Iris pigment epithelial cell (primary cell): ENCODE measurements at places on chromosomes 12 and 14.

- DNase-seq: no peak
Observed at GRCh38 chr14:77065851-77066577, 32.0 kb upstream of the CIPC start.

GRCh38 chr12:62834406-62834805 lies 100.5 kb downstream of the PPM1H start:
- no peak for DNase-seq

DNA sequence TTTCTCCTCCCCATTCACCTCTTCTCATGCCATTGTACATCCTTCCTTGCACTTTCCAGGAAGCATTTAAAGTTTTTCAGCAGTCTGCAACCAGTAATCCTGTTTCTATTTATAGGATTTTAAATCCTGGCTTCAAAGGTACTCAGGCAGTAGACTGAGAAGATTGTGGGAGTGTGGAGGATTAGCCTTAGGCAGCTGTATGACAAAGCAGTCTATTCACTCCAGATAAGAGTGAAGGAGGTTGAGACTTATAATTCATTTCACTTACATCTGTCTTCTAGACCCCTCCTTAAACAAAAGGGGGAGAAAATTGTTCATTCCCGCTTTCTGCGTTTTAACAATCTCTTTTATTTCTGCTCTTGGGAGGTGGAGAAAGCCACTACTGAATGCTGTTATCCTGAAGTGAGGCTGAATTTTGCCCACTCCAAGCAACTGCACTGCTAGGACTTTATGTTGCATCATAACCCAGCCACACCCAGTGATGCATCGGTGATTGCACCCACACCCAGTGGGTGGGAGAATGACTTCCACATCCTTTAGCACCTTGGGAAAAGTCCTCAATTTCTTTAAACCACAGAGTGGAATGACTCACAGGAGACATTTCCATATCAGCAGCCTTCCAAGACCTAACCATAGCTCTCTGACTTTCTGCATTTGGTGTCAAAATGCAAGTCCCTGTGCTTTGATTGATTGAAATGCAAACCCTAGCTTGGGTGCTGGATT lies 382.5 kb upstream of the ATP2B1 start:
- DNase-seq: peak; percentile 91

DNA sequence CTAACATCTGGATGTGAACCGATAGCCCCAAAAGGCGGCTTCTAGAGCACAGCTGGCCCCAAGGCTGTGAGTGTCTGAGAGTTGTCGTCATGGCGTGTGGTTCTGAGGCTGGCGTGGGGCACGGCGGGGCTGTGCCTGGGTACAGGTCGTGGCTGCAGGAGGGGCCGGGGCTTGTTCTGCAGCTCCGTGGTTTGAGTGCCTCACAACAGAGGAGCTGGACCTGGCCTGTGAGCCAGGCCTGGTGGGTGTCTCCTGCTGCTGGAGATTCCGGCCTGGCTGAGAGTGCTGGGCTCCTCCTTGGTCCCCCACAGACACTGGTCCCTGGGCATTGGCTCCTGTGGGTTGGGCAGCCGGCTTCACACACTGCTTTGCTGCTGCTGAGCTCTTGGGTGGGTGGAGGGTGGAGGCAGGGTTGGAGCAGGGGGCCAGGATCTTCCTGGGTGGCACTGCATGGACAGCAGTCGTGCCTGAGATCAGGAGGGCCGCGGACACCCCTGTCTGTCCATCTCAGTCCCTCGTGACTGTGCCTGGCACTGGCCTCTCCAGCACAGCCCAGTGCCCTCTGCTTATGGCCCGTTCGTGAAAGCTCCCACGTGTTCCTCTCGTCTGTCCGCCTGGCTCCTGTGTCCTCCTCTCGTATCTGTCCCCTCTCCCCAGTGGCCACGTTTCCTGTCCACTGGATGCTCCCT lies 31.8 kb upstream of the TEX22 start:
- no peak for DNase-seq

- DNase-seq: peak; percentile 38
Observed at GRCh38 chr14:24368562-24369252, 723 bp downstream of the NFATC4 start.

DNA sequence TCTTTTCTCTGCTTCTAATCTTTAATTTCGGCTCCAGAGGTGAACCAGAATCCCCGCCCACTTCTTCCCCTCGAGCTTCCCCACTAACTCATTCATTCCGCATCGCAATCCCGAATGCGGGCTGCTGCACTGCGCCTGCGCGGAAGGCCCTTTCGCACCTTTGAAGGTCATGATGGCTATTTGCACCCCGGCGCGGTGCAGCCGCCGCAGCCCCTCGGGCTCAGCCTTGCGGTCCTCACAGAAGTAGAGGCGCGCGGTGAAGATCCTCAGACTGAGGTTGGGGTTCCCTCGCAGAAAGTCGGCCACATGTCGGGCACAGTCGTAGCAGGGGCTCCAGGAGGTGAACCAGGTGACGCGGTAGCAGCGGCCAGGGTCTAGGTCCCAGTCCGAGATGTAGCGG lies 7.6 kb downstream of the AICDA start:
- no peak for DNase-seq

DNA sequence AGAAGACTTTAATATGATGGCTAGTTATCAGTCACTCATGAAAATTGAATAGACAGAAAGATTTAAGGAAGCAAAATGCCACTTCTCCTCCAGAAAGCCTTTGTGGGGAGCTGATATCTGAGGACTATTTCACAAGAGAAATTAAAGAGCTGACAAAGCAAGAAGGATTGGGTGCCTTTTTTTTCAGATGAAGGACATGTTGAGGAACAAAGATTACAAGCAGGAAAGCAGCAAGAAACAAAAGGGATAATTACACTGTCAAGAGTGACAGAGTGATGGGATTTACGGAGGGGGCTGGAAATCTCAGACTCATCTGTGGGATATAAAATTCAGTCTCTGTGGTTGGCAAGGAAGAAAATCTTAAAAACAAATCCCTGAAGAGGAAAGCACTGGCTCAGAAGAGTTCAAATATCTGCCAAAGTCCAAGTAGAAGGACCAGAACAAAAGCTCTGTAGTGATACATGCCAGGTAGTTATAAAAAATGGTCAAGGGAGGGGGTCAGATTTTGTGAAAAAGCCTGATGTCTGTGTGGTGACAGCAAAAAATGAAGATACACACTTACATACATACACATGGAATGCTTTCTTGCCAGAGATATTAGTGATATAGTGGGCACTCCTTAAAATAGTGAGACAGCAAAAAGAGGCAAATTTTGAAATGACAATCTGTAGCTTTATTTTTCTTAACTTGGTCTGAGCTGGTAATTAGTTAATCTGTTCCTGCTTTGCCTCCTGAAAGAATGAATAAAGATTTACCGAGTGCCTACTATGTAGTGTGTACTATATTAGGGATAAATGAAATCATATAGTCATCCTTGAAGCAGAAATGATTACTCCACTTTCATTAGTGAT lies 62.9 kb downstream of the EPS8 start:
- DNase-seq: peak; percentile 43

- peak; percentile 32 for DNase-seq
Observed at GRCh38 chr14:100306998-100307765, 938 bp upstream of the SLC25A29 start.

GRCh38 chr12:6052940-6053329 lies 71.5 kb downstream of the VWF start:
- DNase-seq: peak; percentile 62

- DNase-seq: no peak
Observed at GRCh38 chr14:30533126-30533525, 25.8 kb upstream of the G2E3 start.

GRCh38 chr12:131101006-131101405 lies 147.3 kb downstream of the ADGRD1 start:
- no peak for DNase-seq
